ENCODE measurements at places on chromosomes 2 and 18. TPM values are rescaled to one million over a fixed set of nuclear protein-coding genes. Genes with fewer than 3 reads are reported as not detected.

The ELP2 gene
- total RNA-seq, result 167 TPM

The KCTD18 gene
- total RNA-seq, result 15.2 TPM

The RALB gene
- 60.4 TPM for total RNA-seq

The EMILIN1 gene
- 20.9 TPM for total RNA-seq

Data from spinal cord (tissue), 10 donors.